ENCODE measurements at places on chromosomes 11 and 22. TPM values are rescaled to one million over a fixed set of nuclear protein-coding genes. Genes with fewer than 3 reads are reported as not detected.

MFRP gene
- not detected for total RNA-seq

JAM3 gene
- total RNA-seq, result 0.64 TPM

RAB3IL1 gene
- 1.9 TPM for total RNA-seq

API5 gene
- 86.5 TPM for total RNA-seq

TSGA10IP gene
- total RNA-seq, result not detected
